ENCODE measurements at places on chromosomes 5 and 9. TPM values are rescaled to one million over a fixed set of nuclear protein-coding genes. Genes with fewer than 3 reads are reported as not detected.

- no peak for DNase-seq
Observed at GRCh38 chr5:38250763-38251448, 7.5 kb upstream of the EGFLAM start.

DNA sequence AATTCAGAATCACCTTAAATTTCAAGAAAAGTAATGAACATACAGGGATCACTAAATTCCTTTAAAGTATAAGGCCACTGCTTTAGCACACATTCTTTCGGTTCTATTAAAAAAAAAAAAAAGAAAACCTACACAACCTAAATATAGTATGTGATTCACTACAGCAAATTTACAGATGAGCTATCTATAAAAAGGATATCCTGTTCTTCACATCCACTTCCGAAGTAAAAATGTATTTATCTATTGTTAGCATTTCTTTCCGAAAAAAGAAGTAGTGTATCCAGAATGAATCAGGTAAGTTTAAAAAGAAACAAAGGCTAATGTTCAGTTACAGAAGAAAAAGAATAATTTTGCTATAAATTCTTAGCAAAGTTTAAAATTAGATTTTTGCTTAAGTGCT, 70.2 kb downstream of the ECPAS start:
- DNase-seq, result no peak

QRFP gene
- total RNA-seq, result not detected

PIP5K1B gene
- total RNA-seq, result not detected

CYSRT1 gene
- 1.5 TPM for total RNA-seq

DNA sequence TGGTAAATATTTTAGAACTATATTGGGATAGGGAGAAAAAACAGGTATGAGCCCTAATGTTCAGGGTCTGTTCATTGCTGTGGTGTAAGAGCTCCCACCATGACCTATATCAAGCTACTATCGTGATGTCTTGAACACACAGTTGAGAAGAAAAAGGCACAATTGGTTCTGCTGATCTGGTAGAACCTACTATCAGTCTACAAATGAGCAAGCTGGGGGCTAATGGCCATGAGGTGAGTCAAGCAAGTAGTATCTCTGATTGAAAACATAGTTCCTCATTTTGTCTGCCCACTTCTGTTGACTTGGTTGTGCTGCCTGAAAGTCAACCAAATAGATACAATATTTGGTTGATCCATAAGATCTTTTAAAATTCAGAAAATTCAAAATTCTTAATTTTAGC, 1026.3 kb downstream of the CDH12 start:
- no peak for DNase-seq

TMEM171 gene
- total RNA-seq, result 38.1 TPM

GRCh38 chr5:175800656-175801081, 70.7 kb upstream of the CPLX2 start:
- no peak for DNase-seq

GRCh38 chr9:68577774-68578591, 37.3 kb upstream of the TMEM252 start:
- DNase-seq, result no peak

Measured in osteocyte (in vitro differentiated cells).